A172 (cell line): ENCODE measurements at places on chromosomes 2 and 18. TPM values are rescaled to one million over a fixed set of nuclear protein-coding genes. Genes with fewer than 3 reads are reported as not detected.
A peak's percentile ranks its signal among the peaks of the same experiment; 100 is the strongest.

DNA sequence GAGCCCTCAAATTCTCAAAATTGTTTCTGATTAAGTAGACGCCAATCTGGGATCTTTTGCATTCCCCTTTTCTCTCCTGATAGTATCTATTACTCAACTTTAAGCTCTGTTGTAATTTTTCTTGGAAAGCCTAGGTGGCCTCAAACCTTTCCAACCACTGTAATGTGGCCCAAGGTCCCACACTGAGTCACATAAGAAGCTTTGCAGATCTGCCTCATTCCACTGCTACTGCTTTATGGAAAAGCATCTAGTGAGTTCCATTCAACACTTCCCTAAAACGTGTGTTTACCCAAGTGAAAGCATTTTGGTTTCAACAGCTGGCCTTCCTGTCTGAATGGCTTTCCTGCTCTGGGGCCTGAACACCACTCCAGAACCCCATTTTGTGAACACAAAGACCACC lies 493.6 kb upstream of the SPHKAP start:
- no peak for DNase-seq

DNA sequence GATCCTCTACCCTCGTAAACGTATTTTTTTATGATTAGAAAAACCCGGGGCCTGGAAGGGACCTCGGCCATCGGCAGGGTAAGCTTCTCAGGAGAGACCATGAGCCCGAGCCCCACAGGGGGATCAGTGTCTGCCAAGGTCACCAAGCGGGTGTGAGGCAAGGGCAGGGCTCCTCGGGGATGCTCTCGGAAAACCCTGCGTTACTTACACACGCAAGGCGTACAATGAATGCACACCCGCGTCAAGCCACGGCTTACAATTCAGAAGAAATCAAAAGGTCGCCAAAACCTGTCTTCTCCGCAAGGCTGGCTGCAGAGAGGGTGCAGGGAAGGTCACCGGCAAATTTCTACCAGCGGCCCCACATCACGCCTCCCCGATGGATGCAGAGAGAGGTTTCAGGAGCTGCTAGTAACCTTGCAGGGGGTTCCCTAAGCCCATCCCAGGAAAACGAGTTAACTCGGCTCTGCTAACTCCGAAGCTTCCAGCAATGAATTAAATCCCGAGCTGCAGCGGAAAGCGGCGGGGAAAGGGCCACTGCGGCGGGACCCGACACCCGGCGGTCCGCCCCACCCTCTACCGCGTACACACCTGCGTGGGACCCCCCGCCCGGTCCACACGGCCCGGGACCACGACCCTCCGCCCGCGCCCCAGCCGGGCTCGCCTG lies 638 bp downstream of the ST3GAL5 start:
- no peak for DNase-seq

GRCh38 chr18:13495961-13496360 lies 230.4 kb downstream of the FAM210A start:
- DNase-seq = no peak

DNA sequence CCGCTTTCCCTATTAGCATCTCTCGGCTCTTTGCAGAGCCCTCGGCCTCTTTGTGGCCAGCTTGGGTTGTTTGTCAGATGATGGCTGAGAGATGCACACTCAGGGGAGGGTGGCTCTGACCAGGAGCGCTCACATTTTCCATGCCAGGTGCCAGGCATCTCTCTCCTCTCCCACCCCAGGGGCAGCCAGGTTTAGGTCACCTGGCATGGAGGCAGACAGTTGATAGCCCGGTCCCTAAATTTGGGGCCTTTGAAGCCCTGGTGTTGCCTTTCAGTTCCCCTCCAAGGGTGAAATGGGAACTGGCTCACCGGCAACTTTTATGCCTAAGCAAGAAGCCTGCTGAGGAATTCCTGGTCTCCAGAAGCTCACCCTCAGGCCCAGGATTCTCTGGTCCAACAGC lies 19.1 kb downstream of the LBH start:
- no peak for DNase-seq

DNA sequence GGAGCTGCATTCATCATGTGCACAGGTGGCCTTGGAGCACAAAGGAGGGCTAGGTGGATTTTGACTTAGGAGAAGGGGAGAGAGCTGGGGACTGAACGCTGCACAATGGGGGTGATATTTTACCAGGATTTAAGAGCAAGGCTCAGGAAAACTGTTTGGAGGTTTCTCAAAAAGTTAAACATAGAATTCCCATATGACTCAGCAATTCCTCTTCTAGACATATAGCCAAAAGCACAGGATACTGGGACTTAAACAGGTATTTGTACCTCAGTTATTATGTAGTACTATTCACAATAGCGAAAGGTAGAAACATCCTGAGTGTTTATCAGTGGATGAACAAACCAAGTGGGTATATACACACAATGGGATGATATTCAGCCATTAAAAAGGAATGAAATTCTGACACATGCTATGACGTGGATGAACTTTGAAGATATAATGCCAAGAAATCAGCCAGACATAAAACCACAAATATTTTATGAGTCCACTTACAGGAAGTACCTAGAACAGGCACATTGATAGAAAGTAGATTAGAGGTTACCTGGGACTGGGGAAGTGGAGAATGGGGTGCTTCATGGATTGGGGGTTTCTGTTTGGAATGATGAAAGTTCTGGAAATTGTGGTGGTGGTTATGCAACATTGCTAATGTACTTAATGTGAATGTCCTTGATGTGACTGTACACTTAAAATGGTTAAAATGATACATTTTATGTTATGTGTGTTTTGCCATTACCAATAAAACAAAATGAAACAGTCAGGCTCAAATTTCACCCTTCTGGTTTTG lies 216.9 kb downstream of the HAUS1 start:
- DNase-seq = peak; percentile 67

- no peak for DNase-seq
Observed at GRCh38 chr2:164705412-164706167, 84.3 kb upstream of the GRB14 start.

DNA sequence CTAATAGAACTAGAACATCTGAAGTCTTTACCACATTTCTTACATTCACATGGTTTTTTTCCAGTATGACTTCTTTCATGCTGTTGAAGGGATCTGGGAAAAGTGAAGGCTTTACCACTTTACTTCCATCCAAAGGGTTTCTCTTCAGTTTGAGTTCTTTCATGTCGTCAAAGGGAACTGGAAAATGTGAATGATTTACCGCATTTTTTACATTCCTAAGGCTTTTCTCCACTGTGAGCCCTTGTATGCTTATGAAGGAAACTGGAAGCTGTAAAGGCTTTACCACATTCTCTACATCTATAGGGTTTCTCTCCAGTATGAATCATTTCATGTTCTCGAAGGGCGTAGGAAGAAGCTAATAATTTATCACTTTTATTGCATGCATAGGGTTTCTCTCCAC lies 46.7 kb downstream of the NBEAL1 start:
- DNase-seq = peak; percentile 68

GRCh38 chr18:45845410-45845809 lies 19.9 kb downstream of the SIGLEC15 start:
- DNase-seq = no peak

- DNase-seq = no peak
Observed at GRCh38 chr18:68399721-68400120, 315.2 kb downstream of the TMX3 start.

- no peak for DNase-seq
Observed at GRCh38 chr2:151729415-151729811, 4.9 kb downstream of the NEB start.

GRCh38 chr2:211416373-211416772 lies 860.0 kb downstream of the CPS1 start:
- no peak for DNase-seq

DNA sequence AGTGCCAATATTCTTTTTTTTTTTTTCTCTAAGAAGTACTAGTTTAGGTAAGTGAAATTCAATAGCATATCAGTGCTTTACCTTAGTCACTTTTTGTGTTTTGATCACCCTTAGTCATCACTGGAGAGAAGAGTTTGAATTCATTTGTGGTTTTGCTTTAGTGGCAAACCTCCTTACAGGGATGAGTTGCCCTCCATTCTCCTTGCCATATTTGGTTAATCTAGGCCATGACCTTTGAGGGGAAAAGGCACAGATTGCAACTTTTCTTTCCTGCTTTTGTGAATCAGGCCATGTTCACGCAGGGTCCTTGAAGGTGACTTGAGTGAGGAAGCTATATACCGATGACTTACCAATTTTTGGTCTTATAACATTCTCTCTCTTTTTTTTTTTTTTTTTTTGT lies 34.4 kb downstream of the PLEKHA3 start:
- DNase-seq = peak; percentile 91

DNA sequence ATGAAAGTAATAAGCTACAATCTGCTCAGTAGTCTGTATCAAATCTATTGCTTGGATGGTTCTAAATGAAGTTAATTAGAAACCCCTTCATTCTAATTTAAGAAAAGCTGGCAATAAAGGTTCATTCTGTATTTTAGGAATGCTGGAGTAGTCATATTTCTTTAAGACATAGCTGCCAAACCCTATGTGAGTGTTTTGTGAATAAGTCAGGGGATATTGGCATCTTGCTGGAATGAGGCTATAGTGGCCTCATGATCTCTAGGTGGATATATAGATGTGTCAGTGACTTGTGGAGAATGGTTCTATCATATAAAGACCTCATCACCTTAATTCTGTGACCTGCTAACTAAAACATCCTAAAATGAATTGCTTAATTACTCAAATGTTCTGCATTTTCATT lies 196.3 kb downstream of the PDE1A start:
- DNase-seq = no peak

DNA sequence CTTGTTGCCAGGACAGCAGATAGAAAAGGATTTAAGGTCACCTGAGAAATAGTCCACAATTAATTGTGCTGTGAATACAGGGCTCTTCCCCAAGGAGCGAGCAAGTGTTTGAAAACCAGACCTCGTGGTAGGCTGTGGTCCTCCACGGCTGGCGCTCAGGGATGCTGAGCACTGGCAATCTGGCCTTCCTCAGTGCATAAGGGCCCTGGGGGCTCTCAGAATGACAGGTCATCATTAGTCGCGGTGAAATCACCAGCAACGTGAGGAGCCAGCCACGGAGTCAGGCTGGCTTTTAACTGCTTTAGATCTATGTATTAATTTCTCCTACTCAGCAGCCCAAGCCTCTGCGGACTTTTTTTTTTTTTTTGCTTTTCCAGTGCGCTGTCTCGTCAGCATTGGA lies 148.5 kb downstream of the FHOD3 start:
- peak; percentile 35 for DNase-seq

DNA sequence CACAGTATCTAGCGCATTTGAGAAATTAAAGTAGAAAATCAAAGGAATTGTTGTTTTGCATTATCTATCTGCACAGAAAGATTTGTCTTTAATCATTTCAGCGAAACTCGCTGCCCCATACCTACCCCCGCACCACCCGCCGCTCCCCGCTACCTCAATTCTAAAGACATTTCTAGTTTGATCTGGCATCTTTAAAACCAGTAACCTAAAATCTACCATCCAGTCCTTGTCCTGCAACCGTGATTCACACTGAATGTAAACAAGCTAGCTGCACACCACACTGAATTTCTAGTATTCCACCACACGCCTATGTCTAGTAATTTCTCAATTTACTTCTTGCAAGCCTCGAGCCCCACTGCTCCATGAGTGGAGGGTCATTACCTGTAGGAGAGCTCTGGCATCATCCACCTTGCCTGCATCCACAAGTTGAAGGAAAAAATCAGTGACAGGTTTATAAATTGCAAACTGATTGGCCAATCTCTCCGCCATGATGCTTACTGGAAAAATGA lies 60.1 kb downstream of the ABCG8 start:
- no peak for DNase-seq

DNA sequence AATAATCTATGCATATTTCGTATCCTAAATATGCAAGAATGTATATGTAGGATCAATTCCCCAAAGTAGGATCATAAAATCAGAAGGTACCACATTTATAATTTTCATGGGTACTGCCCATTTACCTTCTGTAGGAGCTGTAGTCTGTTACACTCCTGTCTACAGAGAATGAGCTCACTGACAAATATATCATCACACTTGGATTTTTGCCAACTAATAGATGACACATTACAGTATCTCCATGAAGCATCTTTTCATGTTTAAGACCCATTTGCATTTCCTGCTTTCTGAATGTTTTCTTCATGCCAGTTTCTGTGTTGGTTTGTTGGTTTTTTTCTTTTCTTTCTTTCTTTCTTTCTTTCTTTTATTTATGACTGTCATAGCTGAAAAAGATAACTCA lies 70.9 kb upstream of the EML6 start:
- DNase-seq = no peak

DNA sequence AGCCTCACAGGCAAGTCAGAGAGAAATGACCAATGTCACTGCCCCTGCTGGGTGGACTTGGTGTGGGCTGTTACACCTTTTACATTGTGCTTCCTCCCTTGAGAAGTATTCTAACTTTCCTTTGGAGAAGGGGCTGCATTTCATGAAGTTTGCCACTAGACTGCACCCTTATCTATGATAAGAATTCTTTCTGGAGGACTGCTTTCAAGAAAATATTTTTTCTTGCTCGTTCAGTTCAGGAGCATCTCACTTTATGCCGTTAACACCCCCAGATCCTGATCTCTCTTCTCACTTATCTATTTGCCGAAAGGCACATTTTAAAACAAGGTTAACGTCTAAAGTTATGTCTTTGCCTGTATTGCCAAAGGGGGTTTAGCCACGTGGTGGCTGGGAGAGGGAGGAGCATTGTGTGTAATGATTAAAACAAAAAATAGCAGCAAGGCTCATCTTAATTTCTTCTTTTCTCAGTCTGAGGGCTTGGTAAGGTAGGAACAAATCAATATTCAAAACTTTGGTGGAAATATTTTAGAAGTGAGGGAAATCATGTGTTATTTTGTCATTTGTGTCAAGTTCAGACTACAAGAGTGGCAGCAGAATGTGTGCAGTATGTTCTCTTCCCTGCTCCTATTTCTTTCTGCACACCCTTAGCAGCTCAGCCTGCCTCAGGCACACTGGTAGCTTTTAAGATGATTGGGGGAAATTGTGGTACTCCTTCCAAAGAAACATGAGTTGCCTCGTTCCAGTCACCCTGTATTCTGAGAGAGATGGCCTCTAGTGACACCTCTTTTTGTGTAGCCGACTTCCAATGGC lies 1.6 kb upstream of the IGFBP5 start:
- DNase-seq = peak; percentile 64

- DNase-seq = no peak
Observed at GRCh38 chr2:143486976-143487375, 357.8 kb downstream of the ARHGAP15 start.

AKAIN1 gene
- total RNA-seq = not detected in 2 replicates

MATN3 gene
- 13.4 and 16.1 TPM in 2 replicates for total RNA-seq

DCDC2C gene
- total RNA-seq = not detected in 2 replicates

CHRND gene
- not detected in 2 replicates for total RNA-seq
